ENCODE measurements at places on chromosomes 6 and 20.

DNA sequence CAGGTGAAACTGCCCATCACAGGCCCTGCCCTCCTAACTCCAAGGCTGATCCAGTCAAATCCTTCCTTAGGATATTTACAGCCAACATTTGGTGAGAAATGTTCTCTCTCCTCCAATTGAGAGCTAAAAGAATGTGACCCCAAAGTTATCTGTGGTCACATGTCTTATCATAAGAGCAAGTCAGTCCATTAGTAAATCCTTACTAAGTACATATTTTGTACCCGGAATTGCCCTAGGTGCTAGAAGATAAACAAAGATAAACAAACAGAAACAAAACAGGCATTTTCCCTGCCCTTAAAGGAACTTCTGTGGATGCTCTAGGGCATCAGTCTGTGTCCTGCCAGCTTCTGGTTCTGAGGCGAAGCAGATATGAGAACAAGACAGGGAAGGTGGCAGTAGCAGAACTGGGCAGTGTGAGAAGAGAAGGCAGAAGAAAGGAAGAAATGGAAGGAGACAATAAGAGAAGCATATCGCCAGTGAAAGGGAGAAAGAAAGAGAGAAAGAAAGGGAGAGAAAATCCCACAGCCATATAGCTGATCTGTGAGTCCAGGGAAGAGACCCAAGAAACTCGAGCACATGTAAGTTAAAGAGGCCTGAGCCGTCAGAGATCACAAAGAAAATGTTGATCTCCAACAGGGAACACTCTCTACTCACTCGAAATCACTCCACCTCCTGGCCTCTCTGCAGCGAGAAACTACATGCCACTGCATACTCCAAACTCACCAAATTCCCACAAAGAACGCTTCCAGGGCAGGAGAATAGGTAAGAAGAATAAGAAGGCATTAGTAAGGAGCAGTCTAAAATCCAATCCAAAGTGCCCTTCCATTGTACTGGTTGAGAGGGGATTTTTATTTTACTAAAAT lies 41.7 kb downstream of the CDK5RAP1 start:
- DNase-seq: no peak

GRCh38 chr6:5726976-5727718 lies 279.6 kb downstream of the NRN1 start:
- DNase-seq: no peak

DNA sequence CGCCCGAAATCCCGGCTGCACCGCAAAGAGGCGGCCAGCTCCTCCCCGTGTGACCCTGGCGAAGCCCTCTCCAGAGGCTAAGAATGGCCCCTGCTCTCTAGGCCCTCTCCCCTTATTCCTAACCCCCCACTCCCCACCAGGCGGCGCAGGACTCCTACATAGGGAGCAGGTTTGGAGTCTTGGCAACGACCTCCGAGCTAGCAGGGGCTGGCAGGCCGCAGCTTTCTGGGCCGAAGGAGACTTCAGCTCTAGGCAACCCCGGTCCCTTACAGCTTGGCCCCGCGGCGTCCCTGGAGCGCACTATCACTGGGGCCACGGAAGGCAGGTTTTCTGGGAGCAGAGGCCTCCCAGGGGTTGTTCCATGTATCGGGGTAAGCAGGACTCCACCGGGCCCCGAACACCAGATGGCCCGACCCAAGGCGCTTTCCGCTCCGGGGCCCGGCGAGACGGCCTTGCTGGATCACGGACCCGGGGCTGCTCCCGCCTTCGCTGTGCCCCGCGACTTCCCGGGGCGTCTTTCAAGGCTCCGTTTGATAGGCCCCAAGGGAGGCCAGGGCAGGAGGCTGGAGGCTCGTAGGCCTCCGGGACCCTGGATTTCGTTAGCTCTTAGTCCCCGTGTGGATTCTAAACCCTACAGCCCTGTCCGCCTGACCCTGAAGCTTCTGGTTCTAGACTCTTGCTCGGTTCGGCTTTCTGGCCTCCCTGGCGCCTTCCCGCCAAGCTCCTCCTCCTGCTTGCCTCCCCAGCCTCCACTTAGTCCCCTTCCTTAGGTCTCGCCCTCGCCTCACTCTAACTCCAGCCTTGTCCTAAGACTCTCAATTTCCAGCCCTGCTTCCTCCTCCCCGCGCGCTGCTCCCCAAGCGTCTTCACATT lies 1.9 kb downstream of the SLC32A1 start:
- peak; percentile 38 for DNase-seq

DNA sequence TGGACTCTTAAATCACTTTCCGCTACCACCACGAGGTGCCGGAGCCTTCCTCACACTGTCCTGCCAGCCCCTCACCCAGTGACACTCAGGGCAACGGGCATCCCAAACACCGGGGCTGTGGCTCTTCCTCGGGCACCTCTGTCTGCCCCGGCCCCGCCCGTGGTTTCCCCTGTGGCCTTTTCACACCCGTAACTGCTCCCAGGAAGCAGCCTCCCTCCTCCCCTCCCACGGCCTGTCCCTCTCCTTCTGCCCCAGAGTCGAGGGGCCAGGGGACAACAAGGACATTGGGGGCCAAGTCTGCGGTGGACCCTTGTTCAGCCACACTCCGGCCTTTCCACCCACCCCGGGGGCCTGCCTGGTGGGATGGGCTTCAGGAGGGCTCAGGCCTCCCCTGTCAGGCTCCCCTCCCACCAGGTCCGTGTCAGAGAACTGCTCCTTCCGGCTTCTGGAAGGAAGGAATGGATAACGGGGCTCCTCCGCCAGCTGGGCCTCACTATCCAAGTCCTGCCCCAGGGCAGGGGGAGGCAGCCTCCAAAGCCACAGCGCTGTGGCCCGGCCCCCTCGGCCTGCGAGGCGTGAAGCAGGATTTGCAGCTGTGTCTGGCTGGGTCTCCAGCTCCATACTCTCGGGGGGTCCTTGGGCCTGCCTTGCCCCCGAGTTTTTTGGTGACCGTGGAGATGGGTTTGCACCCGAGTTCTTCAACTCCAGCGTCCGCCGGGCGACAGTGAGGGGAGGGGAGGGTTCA lies 54.7 kb upstream of the CHRNA4 start:
- DNase-seq: no peak

GRCh38 chr6:128379577-128379976 lies 140.8 kb downstream of the PTPRK start:
- no peak for DNase-seq

- no peak for DNase-seq
Measured at GRCh38 chr20:22791877-22792525, 207.6 kb upstream of the FOXA2 start.

DNA sequence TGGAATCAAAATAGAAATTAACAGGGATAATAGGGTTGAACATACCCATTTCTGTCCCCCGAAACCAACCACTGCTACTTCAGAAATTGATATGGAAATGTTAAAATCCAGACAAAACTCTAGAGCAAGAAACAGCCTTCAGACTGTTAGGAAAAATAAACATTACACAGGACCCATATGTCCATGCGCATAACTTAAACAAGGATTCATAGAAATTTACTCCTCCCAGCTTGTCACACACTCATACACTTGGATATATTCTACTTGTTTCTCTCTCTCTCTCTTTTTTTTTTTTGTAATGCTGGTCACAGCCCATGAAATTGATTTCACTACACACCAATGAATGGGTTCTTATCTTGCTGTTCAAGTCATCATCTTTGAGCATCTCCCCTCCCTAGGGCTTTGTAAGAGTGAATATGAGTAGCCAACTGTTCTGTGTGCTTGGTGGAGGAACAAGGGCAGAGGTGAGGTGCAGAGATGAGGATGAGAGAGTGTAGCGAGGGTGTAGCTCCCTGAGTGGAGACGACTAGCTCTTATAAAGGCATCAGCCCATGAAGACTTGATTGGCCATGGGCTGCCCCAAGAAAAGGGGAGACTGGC lies 61.8 kb upstream of the MLN start:
- no peak for DNase-seq

GRCh38 chr6:148109732-148110131 lies 232.9 kb upstream of the SASH1 start:
- no peak for DNase-seq

GRCh38 chr20:12740647-12741046 lies 268.1 kb upstream of the SPTLC3 start:
- DNase-seq: no peak

GRCh38 chr20:43037605-43038309 lies 151.9 kb downstream of the PTPRT start:
- DNase-seq: no peak

DNA sequence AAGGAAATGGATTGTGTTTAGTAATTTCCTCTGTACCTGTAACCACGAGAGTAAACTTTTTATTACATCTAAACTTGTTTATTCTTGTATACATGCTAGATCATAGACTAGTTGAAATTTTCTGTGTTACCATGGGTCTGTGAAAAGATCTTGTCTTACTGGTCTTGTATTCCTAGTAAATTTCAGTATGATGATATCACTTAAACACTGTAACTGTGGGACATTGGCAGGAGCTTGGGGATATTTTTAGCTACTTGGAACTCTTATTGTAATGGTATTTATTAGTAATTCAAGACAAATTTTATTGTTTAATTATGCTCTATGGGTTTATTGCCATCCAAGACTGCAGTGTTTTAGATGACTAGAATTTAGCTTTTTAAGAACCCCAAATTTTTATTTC lies 25.9 kb upstream of the TULP4 start:
- no peak for DNase-seq

- DNase-seq: no peak
Measured at GRCh38 chr20:2978519-2978918, 64.9 kb upstream of the GNRH2 start.

GRCh38 chr20:62359043-62359490 lies 8.0 kb downstream of the LAMA5 start:
- DNase-seq: no peak

- peak; percentile 65 for DNase-seq
Measured at GRCh38 chr6:132813173-132813856, 1.1 kb upstream of the RPS12 start.

- peak; percentile 20 for DNase-seq
Measured at GRCh38 chr6:144013486-144013909, 5.4 kb upstream of the PLAGL1 start.

GRCh38 chr6:17863901-17864754 lies 123.3 kb downstream of the KIF13A start:
- no peak for DNase-seq

DNA sequence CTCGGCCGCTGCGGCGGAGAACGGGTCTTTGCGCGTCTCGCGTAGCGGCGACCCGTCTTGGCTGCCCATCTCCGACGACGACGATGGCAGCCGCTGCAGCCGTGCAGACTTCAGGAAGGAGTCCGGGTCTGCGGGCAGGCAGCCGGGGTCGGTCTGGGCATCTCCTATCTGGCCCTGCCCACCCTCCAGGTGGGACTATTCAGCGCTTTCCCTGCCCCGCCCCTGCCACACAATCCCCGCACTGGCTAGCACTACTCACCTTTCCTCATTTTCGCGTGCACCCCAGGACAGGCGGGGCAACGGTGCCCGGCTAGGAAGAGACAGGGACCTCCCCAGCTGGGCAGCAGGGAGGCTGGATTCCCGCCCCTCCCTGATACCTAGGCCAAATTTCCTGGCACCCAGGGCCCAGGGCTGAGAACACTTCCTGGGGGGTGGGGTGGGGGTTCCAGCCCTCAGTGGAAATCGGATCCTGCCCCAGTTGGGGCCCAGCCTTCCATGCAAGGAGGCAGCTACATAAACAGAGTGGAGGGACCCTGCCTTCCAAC lies 9.2 kb downstream of the GGT7 start:
- DNase-seq: no peak

DNA sequence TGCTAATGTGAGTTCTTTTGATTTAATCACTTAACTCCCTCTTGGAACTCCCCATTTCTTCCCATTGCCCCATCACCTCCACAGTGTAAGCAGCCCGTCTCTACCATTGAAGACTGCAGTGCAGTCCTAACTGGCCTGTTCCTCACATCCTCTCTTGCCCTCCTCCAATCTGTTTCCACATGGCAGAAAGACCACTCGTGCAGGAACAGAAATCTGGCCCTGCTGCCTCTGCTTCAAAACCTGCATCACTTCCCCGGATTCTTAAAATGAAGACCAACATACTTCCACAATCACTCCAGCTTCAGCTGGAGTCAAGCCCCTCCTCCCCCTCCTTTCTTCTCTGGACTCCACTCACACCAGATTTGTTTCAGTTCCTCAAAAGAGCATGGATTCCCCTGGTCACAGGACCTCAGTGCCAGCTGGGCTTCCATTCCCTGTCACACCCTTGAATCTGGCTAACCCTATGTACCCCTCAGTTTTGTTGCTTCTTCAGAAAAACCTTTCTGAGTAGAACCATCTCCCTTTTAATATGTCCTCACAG lies 802.3 kb downstream of the MAFB start:
- no peak for DNase-seq

DNA sequence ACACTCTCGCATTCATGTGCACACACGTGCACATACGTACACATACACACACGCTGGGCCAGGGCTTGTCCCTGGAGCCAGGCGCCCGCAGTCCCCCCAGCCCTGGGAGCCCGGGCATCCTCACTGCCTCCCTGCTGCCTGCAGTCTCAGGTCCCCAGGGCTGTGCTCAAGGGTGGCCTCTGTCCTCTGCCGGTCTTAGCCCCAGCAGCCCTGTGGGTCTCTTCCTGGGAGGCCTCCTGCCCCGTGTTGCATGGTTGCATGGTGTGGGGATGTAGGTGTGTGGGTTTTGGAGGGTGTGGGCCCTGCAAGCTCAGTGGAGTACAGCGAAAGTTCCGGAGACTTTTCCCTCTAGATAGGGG lies 101.5 kb downstream of the TMEM242 start:
- no peak for DNase-seq

GRCh38 chr20:23419995-23420901 lies 1.0 kb downstream of the NAPB start:
- peak; percentile 57 for DNase-seq

- peak; percentile 87 for DNase-seq
Measured at GRCh38 chr6:26550250-26550993, 12.3 kb downstream of the HMGN4 start.

GRCh38 chr6:134436281-134436815 lies 118.4 kb upstream of the SGK1 start:
- peak; percentile 26 for DNase-seq

DNA sequence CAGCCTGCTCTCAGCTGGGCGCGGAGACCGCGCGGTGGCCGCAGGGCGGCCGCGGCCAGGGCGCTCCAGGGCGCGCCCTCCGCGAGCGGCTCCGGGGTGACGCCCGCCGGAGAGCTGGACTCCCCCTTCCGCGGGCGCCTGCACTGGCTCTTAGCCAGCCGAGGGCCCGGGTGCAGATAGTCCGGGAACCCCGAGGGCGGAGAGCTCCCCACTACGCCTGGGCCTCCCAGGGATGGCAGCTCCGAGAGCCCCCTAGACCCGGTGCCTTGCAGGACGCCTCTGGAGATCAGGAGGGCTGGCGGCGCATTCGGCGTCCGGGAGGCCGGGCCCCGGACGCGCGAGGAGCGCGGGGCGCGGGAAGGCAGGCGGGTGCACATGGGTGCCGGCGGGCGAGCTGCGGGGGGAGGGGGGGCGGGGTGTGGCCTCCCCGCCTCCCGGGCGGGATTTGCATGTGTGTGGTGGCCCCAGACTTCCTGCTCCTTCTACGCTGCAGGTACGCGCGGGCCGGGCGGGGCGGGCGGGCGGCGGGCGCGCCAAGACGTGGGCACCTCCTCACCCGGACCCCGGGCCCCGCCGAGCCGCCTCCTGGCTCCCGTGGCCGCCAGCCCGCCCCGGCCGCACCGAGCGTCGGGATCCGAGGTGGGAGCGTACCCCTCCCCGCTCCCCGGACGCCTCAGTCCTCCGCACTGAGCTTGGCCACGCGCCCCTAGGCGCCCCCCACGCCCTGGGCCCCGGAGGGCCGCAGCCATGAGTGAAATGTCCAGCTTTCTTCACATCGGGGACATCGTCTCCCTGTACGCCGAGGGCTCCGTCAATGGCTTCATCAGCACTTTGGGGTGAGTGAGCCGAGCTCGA lies at the start of gene ITPR3:
Gene ITPR3 (plus strand): TSS at position 467 of the 855 bp plus-strand sequence. CDS start 281 bp downstream, at position 748.
- peak; percentile 95 for DNase-seq
